ENCODE measurements at places on chromosomes 7 and 10.

- DNase-seq, result no peak
Measured at GRCh38 chr10:25048450-25048849, 32.0 kb downstream of the THNSL1 start.

- no peak for DNase-seq
Measured at GRCh38 chr7:155814316-155815276, 2.3 kb upstream of the SHH start.

DNA sequence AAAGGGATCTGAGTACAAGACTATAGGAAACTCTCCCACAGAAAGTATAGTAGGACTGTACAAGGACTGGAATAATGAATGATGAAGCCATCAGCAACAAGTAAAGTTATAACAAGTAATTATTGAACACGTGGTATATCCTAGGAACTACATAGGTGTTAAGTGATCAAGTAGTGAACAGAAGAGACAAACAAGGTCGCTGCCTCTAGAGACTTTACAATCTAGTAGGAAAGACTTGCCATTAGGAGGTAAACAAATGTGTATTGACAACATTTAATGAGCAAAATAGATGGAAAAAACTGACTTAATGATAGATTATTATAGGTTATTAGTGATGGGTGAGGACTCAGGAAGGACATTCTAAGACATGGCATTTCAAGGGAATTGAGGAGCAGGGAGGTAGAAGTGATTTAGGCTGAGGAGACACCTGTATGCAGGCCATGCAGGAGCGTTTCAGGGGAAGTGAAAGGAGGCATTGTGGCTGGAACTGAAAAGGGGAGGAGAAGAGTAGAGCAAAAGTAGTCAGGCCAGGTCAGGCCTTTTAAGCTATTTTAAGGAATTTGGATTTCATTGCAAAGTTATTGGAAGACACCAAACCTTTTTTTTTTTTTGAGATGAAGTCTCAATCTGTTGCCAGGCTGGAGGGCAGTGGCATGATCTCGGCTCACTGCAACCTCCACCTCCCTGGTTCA, 8.5 kb upstream of the GLCCI1 start:
- no peak for DNase-seq

DNA sequence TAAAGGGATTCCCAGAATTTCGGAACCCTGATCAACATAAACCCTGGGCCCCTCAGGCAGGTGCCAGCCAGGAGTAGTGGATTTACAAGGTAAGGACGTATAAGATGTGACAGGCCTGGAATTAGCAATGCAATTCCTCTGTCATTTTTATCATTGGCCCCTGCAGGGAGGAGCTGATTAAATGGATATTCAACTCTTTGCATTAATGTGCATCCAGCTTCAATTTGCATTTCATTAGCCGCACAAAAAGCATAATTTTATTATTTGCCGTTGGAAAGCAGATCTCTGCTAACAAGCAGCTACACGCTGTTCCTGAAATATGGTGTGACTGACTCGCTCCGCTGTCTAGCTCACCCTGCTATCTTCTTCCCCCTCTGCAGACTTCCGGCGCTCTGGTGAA, 195.8 kb downstream of the RPS24 start:
- DNase-seq, result no peak

DNA sequence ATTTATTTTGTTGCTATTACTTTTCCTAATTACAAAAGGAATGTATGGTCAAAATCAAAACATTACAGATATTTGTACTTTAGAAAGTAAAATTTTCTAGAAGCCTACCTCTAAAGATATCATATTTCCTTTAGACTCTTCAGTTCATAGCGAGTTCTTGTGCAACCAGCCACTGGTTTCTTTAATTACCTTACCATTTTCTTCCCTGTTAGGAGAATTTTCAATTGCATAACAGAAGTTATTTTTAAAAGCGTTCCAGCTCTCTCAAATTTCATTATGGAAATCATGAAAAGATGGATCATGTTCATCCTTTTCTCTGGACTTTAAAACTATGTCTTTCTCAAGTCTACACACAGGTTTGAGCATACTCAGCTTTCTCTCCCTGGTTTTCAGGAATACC, 5.0 kb upstream of the TRUB1 start:
- no peak for DNase-seq

- no peak for DNase-seq
Measured at GRCh38 chr10:124588736-124589490, 127.3 kb downstream of the LHPP start.

DNA sequence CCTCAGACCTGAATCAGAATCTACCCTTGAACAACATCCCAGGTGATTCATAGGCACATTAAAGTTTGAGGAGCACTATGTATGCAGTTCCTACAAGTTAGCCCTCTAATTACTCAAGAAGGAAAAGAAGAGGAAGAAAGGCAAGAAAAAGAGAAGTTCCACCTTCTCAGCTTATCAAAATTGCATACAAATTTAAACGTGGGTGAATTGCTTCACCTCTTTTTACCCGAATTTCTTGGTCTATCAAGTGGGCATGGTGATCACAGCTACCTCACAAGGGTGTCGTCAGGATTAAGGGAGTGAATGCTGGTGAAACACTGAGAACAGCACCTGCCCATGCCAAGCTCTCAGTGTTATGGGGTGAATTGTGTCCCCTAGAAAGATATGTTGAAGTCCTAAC, 43.8 kb upstream of the PAPSS2 start:
- no peak for DNase-seq

GRCh38 chr10:86955501-86956194, 1.8 kb downstream of the MMRN2 start:
- no peak for DNase-seq

DNA sequence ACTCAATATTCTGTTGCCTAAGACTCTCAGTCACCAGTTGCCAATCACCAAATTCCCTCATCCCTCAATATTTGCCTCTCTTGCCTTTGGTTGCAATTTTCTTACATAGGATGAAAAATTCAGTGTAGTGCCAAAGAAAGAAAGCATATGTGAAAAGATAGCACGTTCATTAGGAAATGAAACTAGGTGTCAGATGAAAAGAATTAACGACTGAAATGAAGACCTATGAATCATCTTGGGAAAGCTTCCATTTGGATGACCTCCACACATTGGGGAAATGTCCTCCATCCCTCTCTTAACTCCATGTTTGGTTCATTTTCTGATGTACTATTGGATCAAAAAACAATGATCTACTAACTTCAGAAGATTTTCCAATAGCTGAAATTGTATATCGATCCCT, 145.1 kb upstream of the MEOX2 start:
- DNase-seq, result no peak

GRCh38 chr7:106112972-106113421, 885 bp upstream of the SYPL1 start:
- no peak for DNase-seq

DNA sequence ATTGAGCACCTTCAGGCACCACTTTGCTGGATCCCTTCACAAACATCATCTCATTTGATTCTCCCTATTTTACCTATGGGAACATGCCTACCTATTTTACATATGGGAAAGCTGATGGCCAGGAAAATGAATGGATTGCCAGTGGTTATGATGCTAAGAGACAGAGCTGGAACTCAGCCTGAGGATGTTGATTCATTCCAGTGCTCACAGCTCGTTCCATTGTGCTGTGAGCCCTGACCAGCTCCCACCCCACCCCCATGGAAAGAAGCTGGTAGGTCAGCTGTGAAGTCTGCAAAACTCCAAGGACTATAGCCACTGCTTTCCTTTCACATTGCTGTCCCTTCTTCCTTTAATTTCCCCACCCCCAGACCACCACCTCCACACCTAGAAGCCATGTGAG, 9.6 kb downstream of the UBTD1 start:
- no peak for DNase-seq

DNA sequence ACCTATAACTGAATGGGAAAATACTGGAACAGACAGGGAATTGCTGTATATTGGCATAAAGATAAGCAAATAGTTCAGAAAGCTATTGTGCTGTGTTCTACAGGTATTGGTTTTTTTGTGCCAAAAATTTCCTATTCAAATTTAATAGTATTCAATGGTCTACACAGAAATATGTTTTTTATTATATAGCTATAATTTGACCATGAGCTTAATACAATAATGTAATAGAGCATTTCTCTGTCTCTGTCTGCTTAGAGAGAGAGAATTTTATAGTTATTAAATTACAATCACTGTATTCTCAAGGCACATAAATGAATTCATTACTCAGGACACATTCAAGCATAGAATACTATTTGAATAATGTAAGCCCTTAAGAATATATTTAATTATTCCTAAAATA, 62.3 kb upstream of the FZD8 start:
- no peak for DNase-seq

GRCh38 chr10:25982107-25982506, 48.1 kb downstream of the MYO3A start:
- DNase-seq, result no peak

All from non-pigmented ciliary epithelial cell (primary cell).